Kidney capillary endothelial cell (primary cell): ENCODE measurements at places on chromosomes 11 and 22.

DNA sequence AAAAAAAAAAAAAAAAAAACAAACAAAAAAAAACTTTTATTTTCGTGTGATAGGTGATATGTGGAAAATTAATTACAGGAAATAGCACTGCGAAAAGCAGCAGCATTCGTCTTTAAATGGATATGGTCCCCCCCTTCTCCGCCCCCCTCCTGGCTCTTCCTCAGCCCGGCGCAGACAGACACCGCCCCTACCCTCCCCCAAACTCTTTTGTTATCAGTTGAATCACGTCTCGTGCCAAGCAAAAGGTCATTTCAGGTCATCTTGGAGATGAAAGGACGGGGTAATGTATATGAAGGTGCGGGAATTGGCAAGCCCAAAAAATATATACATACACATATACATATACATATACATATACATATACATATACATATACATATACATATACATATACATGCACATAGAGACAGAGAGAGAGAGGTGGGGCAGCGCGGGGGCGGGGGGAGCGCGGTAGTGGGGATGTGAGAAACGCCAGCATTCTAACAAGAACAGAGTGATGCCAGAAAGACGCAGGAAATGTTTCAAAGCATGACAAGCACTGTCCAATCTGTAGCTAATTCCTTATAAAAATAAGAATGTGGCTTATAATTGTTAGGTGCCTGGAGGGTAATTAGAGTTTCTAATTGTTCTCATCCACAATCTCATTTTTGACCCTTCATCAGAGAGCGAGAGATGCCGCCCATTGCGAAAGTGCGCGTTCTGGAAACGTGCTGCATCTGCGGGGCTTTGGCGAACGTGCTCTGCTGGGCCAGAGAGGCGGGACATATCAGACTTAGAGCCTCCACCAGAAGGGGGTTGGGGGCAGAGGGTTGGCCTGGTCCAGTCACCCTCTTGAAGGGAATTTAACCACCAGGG is 214.5 kb upstream of the UBASH3B start:
- DNase-seq = peak; percentile 12

DNA sequence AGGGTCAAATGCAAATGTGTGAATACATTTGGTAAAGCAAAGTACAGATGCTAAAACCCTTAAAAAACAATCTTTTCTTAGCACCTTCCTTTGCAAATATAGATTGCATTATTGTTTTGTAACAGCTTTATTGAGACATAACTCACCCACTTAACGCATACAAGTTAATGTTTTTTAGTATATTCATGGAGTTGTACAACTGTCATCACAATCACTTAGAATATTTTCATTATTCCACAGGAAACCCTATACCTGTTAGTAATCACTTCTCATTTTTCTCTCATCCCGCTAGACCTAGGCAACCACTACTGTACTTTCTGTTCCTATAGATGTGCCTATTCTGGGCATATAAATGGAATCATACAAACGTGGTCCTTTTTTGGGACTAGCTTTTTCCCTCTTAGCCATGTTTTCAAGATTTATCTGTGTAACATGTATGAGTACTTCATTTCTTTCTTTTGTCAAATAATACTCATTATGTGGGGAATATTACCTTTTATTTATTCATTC is 34.7 kb downstream of the PPP6R3 start:
- DNase-seq = no peak

DNA sequence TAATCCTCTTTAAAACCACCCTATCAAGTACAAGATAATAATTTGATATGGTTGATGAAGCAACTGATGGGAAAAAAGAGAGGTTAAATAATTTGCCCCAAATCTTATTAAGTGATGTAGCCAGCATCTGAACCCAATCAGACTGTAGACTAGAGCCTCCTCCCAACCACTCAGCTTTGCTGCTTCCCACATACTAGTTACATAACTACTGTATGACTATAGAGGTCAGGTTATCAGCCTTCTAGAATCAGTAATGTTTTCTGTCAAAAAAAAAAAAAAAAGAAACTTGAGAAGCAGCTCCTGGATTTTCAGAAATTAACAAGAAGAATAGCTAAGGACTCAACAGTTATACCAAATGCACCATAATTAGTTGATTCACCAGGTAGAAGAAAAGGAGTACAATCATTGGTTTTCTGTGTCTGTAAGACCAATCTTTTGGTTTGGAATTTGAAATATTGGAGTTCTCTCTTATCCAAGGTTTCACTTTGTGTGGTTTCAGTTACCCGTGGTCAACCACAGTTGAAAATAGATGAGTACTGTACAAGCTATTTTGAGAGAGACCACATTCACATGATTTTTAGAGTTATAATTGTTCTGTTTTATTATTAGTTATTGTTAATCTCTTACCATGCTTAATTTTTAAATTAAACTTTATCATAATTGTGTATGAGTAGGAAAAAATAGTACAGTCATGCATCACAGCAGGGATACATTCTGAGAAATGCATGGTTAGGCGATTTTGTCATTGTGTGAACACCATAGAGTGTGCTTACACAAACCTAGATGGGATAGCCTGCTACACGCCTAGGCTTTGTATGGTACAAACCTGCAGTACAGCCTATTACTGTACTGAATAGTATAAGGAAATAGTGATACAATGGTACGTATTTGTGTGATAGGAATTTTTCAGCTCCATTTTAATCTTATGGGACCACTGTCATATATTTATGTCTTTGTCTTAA is 72.2 kb downstream of the PDHX start:
- DNase-seq = no peak

- DNase-seq = no peak
Observed at GRCh38 chr11:126086248-126086647, 23.6 kb upstream of the CDON start.

GRCh38 chr11:95913830-95914615 is 9.9 kb downstream of the MTMR2 start:
- no peak for DNase-seq

DNA sequence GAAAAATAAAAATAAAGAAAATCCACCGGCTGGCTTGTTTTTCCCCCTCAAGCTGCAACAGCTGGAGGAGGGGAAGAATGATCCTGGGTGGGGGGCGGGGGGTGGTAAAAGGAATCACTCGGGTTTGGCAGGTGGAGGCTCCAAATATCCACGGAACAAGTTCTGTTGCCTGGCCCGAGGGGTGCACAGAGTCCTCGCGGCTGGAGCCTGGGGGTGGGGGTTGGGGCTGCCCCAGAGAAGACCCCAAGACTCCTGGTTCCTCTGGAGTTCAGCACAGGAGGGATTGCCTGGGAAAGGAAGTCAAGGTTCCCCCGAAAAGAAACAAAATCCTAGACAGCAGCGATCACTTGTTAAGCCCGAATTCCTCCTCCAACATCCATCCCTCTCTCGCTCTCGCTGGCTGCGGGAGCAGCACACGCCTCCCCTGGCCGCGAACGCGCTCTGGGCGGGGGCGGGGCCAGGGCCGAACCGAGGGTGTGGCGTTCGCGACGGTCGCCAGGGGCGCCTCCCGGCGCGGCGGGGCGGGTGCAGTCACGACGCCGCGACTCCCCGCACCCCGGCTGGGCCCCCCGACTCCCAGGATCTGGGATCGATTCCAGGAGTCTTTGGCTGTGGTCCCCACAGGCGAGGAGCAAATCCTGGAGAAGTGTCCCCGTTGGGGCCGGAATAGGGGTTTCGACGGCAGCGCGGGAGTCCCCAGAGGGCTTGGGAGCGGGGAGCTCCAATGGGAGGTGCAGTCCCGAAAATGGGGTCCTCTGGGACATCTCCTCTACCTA is at the start of gene KCNA4:
Gene KCNA4 (minus strand): TSS at position 443 of the 776 bp plus-strand sequence. CDS start 4,352 bp downstream, outside the sequence.
- no peak for DNase-seq

DNA sequence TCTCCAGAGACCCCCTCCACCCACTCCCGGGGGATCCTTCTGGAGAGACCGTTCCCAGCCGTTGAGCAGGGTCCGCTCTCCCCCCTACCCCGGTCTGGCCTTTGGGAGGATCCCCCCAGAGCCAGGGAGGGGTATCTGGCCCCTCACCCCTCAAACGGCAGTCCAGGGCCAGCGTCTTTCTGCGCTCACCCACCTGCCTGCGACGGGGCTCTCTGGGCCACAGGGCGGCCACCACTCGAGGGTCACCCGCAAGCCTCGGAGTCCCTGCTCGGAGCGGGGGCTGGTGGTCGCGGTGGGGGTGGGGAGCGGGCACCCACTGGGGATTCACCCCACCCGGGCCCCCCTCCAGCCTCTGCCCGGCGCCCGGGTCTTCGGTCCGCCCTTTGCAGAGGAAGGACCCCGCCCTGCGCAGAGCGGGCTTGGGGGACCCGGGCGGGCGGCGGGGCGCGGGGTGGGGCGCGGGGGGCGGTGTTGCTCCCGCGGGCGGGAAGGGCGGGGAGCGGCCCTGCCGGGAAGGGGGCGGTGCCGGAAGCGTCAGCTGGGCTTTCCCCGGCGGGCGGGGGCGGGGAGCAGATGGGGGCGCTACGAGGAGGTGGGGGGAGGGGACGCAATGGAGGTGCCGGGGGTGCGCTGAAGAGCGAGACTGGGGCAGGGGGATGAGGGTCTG is 16.6 kb downstream of the CRELD2 start:
- peak; percentile 63 for DNase-seq

- DNase-seq = no peak
Observed at GRCh38 chr11:9017773-9018172, 14.0 kb upstream of the NRIP3 start.

GRCh38 chr11:106446955-106447354 is 369.5 kb downstream of the AASDHPPT start:
- no peak for DNase-seq
